ENCODE measurements at places on chromosomes 4 and X.

GRCh38 chrX:109830157-109830703, 97.2 kb upstream of the ACSL4 start:
- no peak for DNase-seq

GRCh38 chr4:137200322-137200721, 332.0 kb downstream of the PCDH18 start:
- DNase-seq = no peak

DNA sequence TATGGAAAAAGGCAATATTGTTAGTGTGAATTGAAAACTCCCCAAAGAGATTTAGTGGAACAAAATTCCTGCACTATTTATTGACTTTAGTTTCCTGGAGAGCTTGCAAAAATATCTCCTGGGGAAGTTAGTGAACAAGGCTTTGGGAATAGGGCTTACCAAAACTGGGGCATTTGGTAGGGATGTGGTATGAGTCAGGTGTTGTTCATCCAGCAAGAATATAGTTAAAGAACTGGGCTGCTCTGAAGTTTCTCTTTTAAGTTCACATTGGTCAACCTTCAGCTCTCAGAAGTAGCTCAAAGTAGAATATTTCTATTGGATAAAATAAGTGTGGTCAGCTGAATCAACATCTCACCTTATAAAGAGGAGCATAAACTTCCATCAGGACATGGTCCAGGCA, 185.0 kb downstream of the CPE start:
- DNase-seq = no peak

GRCh38 chrX:27444093-27444908, 18.8 kb downstream of the PPP4R3C start:
- DNase-seq = no peak

DNA sequence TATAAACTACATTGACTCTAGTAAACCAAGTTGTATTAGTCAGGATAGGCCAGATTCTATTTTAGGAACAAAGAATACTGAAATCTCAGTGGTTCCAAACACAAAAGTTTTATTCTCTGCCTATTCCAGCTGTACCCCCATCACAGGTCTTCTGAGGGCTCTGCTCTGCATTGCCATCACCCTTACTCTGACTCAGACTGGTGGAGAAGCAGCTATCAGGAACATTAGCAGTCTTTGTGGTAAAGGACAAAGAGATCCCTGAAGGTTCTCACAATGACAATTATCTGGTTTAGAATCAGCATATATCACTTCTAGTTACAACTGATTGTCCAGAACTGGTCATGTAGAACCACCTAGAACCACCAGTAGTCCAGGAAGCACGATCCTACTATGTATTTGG, 251.1 kb downstream of the GLUD2 start:
- DNase-seq = no peak

- DNase-seq = peak; percentile 40
Observed at GRCh38 chr4:184514121-184514988, 40.0 kb upstream of the IRF2 start.

DNA sequence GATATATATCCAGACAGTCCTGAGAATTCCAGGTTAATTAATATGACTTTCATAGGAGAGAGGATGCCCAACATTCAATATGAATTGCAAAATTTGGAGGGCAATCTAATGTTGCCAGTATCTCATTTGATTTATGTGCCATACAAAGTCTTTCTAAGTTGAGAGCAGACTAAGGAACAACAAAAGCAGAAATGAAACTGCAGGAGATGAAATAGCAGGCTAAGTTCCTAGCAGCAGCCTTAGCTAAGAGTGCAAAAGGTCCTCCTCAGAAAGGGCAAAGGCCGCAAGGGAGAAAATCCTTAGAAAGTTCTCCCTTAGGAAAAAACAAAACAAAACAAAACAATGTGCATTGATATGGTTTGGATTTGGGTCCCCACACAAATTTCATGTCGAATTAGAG, 602.9 kb upstream of the HTR2C start:
- no peak for DNase-seq

GRCh38 chr4:70471897-70472296, at the start of gene MUC7:
TSS of gene MUC7 (plus strand) at chr4:70472197. CDS start at chr4:70474022, 1,825 bp downstream.
- no peak for DNase-seq

DNA sequence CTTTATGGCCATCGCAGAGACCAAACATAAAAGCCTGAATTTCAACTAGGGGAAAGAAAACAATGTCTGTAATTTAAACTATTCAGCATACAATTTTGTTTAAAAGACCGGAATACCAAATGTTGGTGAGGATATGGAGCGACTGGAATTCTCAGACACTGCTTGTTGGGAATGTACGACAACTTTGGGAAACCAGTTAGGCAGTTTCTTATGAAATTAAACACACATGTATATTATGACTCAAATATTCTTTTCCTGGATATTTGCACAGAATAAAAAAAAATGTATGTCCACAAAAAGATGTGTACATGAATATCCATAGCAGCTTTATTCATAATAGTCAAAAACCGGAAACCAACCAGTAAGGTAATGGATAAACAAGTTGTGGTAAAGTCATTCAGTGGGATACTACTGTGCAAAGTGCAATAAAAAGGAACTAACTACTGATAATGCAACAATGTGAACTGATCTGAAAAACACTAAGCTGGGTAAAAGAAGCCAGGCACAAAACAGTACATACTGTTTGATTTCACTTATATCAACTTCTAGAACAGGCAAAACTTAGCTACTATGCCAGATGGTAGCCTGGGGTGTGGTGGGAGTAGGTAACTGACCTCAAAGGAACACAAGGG, 152.7 kb upstream of the FTHL17 start:
- DNase-seq = no peak

- no peak for DNase-seq
Observed at GRCh38 chr4:42767669-42768068, 110.8 kb upstream of the ATP8A1 start.

- no peak for DNase-seq
Observed at GRCh38 chrX:151806967-151807540, 72.5 kb downstream of the CNGA2 start.

DNA sequence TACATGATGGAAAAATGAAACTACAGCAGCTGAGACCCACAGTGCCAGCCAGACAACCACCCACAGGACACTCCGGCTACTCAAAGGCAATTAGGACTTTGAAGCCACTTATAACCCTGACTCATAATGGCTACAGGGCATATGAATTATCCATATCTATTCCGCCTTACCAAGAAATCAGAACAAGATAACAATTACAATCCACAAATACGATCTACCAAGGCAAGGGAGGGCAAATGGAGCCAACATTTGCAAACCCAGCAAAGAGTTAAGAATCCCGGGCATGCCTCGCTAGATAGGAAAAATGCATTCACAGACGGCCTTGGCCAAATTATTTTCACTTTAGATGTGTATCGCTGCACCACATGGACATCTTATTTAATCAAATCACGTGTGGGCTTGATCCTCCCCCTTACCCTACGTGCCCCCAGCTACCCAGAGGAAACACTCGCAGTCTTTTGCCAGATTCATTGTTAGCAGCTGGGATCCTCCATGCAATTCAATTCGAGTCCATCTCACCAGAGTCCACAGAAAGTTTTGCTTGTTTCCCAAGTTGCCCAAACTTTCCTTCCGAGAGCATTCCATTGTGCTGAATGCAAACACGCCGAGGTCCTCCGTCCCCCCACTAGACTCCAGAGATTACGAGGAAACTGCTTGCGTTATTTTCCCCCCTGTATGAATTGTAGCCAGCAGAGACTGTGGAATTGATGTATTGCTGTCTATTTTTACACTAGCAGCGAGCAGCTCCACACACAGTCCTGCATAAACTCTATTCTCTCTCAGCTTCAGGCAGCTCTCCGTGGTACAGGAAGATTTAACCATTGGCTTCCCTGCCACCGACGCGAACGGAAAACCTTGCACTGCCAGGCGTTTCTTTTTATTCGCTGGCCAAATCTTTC, 1.2 kb downstream of the PPARGC1A start:
- no peak for DNase-seq

- no peak for DNase-seq
Observed at GRCh38 chr4:74431113-74431826, 13.7 kb upstream of the AREG start.

DNA sequence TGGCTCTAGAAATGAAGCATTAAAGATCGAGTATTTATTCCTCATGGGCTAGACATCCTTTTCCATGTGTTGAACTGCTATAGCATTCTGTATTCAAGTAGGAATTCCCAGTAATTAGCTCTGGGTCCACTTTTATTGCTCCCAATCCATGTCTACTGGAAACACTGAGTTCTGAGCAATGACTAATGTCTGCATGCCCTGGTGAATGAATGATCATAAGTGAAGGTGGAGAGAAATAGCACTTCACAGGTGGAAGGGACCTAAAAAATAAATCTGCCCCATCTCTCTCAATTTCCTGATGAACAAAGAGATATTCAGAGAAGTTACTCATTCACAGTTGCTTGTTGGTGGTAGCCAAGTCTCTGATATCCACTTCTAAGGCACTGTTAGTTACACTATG, 34.6 kb upstream of the CXCL8 start:
- no peak for DNase-seq

GRCh38 chr4:144905286-144905685, 192.7 kb downstream of the ANAPC10 start:
- DNase-seq = no peak

DNA sequence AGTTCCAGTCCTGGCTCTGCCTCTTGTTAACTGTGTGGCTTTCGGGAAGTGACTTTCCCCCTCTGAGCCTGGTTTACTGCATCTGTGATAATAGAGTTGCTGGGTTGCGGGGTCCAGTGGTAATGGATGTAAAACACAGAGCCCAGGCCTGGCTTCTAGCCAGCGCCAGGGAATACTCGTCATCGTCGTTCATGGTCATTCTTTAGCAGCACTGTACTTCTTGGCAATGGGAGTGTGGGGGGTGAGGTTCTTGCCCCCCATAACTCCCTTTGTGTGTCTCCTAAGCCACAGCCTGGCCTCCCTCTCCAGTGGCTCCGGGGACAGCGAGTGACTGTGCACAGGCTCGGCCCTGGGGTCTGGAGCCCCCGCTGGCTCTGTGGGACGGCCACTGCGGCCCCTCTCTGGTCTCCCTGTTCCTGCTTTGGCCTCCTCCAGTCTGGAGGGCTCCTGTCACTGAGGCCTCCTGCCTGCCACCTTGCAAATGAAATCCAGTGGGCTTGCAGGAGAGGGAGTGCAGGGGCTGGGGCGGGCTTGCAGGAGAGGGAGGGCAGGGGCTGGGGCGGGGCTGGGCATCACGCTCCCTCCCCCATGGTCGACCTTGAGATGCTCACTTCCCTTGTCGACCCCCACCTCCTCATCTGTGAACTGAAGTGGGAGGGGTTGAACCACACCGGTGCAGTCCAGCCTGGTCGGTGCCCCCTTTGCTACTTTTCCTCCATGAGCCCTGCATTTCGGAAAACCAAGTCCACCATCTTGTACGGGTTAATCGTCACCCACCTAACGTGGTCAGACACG, 13.2 kb downstream of the PSAPL1 start:
- no peak for DNase-seq

- DNase-seq = no peak
Observed at GRCh38 chr4:81606801-81607501, 135.2 kb upstream of the RASGEF1B start.

GRCh38 chrX:28312965-28313364, 274.3 kb upstream of the IL1RAPL1 start:
- no peak for DNase-seq

- DNase-seq = no peak
Observed at GRCh38 chr4:19366916-19367315, 884.8 kb upstream of the SLIT2 start.

- no peak for DNase-seq
Observed at GRCh38 chr4:155593793-155594192, 72.9 kb upstream of the GUCY1A1 start.

DNA sequence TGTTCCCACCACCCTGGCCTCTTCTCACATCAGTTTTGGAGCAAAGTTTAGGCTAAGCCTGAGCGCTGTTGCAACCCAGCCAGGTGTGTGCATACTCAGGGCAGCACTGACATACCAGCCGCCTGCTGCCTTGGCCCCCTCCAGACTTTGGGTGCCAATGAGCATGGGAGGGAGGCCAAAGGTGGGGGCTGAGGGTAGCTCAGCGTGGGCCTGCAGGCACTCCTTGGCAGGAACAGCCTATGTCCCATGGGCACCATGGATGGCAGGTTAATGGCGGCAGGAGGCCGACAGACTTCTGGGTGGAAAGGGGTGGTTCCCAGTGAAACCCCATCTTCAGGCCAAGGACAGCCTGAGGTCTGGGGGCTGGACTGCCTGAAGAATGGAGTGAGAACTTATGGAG, 462.2 kb downstream of the ADGRL3 start:
- DNase-seq = no peak

DNA sequence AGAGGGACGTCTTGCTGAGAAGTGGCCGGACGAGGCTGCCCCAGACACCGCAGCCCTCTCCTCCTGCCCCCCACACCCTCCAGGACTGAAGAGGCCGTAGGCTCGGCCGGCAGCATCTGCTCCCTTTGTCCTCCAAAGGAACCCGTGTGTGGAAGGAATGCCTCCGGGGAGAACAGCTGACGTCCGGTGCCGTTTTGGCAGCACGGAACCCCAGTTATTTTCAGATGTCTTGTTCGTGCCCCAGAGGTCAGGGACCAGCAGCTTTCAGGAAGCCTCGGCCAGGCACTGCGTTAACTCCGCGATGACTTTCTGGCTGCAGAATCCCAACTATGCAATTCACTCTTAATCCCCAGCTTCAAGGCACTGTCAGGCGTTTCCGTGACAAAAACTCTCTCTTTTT, 10.9 kb upstream of the PPP2R3B start:
- DNase-seq = no peak

All from 8988T (cell line).